Activated CD4-positive, alpha-beta T cell treated with anti-CD3 and anti-CD28 coated beads, Interleukin-2, amount 50 U/mL, for 4 hours (primary cell): ENCODE measurements at places on chromosomes 1 and 21.

GRCh38 chr1:11761988-11762406, at the start of gene C1orf167:
C1orf167 (plus strand) TSS chr1:11762193; CDS start chr1:11764401, 2,208 bp downstream.
- no peak for DNase-seq

DNA sequence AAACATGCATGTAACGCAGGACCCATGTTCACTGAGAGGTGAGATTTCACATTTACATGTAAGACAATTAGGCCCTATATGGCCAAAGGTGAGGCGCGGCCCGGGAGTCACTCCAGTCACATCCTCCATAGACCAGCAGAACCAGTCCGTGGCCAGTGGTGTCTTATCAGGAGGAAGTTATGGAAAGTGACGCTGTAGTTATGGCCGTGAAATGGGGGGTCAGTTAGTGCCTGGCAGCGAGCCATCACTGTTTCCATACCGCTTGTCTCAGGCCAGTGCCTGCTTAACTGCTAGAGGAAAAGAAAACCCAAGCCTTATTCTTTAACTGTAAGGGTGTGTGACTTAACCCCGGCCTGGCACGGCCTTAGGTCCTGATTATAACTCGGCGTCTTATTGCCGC, 6.1 kb downstream of the C1orf159 start:
- no peak for DNase-seq

DNA sequence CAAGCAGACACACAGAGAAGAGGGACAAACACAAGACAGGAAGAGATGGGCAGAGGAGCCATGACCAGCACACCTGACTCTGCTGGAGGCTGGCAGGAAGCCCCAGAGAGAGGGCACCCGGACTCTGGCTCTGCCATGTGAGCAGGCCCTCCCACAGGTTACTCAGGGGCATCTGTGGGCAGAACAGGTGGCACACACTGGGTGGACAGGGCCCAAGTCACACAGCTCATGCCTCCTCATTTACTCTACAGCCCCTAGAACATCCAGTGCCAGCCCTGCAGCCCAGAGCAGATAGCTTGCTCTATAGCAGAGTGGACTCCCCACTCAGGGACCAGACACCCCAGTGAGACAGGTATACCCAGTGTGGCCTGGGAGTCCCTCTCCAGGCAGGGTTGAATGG, 28.7 kb downstream of the PACC1 start:
- DNase-seq = no peak

DNA sequence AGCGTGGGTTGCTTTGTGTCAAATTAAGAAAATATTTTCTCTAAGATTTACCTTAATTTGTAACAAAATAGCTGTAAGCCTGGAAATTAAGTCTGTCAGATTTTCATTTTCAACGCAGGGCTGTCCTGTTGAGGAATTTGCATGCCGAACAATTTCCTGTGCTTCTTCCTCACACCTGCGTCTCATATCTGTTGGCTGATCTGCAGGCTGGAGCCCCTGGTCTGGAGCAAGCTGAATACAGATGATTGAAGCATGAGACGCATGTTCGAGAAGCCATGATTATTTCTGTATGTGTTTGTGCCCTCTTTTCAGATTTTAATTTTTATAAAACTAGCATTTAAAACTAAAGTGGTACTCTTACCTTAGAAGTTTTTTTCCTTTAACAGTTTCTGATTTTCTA, 9.8 kb downstream of the MIXL1 start:
- DNase-seq = no peak

- DNase-seq = peak; percentile 81
These were observed at the start of gene ERRFI1 for GRCh38 chr1:8026153-8026975. ERRFI1 (minus strand) TSS chr1:8026309; CDS start chr1:8015619, 10,690 bp downstream.

DNA sequence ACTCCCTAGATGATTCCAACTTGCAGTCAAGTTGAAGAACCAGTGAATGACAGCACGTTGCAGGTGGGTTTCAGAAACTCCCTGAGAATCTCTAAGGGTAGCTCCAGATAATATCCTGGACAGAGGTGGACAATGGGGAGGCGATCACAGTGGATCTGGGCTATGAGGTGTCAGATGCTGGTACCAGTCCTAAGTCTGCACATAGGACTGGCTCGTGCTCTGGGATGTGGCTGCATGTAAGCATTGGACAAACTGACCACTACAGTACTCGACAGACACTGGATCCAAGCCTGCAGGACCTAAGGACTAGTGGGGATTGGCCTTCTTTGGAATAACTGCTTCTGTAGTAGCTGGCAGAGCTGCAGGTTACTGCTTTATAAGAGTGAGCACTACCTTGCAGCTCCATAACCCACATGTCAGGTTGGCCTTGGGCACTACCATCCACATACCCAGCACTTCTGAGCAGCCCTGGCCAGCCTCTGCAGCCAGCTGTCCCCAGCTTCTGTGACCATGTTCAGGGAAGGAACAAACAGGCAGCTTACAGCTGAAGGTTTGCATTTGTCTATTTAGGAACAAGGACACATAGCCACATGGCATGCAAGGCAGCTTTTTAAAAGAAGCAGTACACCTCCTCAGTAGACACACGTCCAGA, 33.2 kb upstream of the DNAH14 start:
- no peak for DNase-seq

GRCh38 chr1:27357281-27358037, 9.3 kb downstream of the MAP3K6 start:
- DNase-seq = peak; percentile 77

DNA sequence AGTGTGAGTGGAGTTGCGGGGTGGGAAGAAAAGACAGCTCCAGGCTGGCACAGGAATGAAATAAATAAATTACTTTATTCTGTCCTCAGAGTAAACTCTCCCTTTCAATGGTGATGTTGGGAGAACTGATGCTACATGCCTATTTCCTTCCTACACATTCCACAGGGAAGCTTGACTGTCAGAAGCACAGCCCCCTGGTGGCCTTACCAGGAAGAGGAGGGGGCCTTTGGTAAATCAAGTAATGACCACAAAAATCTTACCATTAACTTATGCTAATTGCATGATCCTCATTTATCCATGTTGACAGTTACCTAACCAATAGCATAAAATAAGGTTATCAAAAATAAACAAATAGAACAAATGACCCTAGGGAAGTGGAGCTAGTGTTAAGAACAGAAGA, 605.0 kb upstream of the PKN2 start:
- DNase-seq = no peak

DNA sequence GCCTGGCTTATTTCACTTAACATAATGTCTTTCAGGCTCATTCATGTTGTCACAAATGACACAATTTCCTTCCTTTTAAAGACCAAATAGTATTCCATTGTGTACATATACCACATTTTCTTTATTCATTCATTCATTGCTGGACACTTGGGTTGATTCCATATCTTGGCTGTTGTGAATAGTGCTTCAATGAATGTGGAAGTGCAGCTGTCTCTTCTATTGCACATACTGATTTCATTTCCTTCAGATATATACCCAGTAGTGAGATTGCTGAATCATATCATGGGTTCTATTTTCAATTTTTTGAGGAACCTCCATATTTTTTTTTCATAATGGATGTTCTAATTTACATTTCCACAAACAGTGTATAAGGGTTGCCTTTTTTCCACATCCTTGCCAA, 38.6 kb upstream of the WLS start:
- DNase-seq = no peak

DNA sequence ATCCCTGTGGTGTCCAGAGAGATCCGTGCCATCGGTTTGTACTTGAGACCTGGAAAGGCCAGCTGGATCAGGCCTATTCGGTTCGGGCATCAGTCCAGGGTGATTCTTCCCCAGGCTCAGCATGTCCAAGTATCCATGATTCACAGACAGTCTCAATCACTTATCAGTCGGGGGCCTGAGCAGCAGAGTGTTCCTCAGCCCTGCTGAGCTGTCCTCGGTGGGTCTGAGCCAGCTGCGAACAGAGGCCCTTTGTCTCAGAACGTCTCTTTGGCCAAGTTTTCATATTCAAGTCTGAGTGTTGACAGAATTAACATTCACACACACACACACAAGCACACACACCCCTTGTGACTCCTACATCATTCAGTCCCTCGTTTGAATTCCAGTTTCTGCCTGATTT, 33.4 kb upstream of the OSBPL9 start:
- DNase-seq = no peak

DNA sequence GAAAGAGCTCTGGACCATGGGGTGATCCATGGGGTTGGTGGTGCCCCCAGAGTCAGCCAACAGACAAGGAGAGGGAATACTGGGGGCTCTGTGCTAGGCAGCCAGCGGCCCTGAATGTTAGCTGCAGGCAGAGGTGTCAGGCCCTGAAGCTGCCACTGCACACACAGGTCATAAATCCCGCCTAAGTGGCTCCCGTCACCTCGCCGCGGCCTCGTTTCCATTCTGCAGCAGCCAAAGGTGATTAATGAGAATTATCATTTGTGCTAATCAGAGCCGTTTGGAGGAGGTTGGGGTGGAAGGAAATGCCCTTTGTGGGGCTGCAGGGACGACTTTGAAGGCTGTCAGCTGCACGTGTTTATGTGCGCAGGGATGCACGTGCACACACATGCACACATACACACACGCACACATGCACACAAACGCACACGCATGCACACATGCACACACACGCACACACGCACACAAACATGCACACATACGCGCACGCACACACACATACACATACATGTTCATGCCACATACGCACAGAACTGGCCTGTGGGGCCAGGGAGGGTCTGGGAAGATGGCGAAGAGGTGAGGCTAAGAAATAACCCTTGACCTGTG, 88.8 kb upstream of the ARHGEF16 start:
- no peak for DNase-seq

- DNase-seq = no peak
These were observed 1.9 kb downstream of the TMEM53 start for GRCh38 chr1:44672254-44672955.

DNA sequence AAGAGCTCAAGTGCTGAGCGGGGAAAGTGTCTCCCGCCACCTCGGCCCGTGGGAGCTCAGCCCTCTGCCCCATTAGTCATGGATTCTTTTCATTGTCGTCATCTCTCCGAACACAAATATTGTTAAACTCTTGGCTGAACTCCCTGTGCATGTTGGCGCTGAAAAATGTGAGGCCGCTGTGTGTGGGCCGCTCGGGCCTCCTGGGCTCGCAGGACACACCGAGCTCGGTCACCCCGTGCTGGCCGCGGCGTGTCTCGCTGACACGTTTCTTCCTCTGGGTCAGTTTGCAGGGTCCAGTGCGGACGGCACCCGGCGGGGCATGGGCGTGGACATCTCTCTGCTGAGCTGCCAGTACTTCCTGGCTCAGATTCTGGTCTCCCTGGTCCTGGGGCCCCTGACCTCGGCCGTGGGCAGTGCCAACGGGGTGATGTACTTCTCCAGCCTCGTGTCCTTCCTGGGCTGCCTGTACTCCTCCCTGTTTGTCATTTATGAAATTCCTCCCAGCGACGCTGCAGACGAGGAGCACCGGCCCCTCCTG, 25.6 kb downstream of the SLC45A1 start:
- DNase-seq = no peak

- no peak for DNase-seq
These were observed 125.1 kb upstream of the FGGY start for GRCh38 chr1:59171788-59172187.

GRCh38 chr1:163673759-163674151, 352.0 kb downstream of the NUF2 start:
- no peak for DNase-seq

GRCh38 chr1:74429580-74429979, 82.8 kb downstream of the LRRC53 start:
- DNase-seq = no peak

DNA sequence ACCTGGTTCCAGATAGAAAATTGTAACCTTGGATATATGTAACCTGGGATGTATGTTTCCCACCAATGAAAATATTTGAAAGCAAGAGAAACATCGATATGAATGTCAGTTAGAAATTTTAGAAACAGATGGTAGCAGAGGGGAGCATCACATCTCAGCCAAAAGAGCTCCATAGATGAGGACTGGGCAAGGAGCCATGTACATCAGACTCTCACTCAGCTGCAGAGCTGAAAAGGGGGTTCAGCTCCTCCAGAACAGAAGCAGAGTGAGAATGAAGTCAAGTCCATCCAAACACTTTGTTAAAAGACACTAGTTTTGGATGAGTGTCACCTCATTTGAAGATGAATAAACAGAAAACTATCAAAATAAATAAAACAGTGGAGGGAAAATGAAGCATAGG, 202.4 kb downstream of the HMCN1 start:
- DNase-seq = no peak

- no peak for DNase-seq
These were observed 5.8 kb downstream of the ITPKB start for GRCh38 chr1:226733304-226733703.
